ENCODE measurements at places on chromosomes 16 and 17.

DNA sequence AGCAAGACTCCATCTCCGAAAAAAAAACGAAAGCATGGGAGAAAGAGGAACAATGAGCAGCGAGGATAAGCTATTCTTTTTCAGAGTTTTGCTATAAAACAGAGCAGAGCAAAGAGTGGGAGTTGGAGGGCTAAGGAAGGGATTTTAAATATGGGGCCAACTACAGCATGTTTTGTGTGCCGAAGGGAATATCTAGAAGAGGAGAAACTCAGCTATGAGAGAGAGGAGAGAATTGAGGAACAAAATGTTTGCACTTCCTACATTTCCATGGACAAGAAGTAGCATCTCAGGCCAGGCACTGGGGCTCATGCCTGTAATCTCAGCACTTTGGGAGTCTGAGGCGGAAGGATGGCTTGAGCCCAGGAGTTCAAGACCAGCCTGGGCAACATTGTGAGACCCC is 13.1 kb upstream of the GRB2 start:
- no peak for DNase-seq

DNA sequence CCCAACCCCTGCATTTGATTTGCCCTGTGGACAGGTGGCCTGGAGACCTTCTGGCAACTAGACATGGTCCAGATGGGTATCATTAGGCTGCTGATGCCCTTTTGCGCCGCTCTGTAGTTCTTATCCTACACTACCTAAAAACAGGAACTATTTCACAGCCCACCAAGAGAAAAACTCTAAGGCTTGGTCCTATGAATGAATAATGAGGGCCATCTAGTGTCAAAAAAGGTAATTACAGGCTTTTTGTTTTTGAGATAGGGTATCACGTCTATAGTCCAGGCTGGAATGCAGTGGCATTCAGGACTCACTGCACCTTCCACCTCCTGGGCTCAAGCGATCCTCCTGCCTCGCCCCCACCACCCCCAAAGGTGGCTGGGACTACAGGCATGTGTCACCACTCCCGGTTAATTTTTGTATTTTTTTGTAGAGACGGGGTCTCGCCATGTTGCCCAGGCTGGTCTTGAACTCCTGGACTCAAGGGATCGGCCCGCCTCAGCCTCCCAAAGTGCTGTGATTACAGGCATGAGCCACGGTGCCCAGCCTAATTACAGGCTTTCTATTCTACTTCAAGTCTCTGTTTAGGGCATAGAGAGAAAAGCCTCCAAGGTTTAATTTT is 20.9 kb downstream of the COIL start:
- no peak for DNase-seq

GRCh38 chr17:39462631-39463375 is 1.5 kb downstream of the CDK12 start:
- DNase-seq: no peak

DNA sequence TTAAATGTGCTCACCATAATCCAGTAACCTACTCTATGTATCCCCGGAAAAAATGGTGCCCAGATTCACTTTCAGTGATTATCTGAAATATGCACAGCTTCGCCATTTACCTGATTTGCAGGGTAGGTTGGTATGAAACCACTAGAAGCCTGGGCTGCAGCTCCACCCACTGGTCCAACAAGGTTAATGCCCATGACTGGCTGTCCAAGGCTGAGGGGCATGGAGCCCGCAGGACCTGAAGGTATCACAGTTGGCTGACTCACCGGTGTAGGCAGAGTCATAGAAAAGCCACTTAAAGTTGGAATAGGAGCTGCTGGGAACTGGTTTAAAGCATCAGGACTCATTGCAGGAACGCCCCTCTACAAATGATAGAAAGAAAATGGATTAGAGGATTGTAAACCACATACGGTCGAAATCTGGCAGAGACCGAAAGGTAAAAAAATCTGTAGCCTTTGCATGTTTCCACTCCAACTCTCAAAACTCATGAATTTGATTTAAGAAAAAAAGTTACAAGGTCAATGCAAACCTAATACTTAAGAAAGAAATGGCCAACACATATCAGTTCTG is 38.6 kb downstream of the SYNRG start:
- DNase-seq: no peak

GRCh38 chr16:5509794-5510193 is 412.2 kb upstream of the EEF2KMT start:
- DNase-seq: no peak

- no peak for DNase-seq
Observed at GRCh38 chr17:2150806-2151205, 95.9 kb downstream of the HIC1 start.

GRCh38 chr17:8918807-8919465 is 46.6 kb downstream of the PIK3R5 start:
- no peak for DNase-seq

DNA sequence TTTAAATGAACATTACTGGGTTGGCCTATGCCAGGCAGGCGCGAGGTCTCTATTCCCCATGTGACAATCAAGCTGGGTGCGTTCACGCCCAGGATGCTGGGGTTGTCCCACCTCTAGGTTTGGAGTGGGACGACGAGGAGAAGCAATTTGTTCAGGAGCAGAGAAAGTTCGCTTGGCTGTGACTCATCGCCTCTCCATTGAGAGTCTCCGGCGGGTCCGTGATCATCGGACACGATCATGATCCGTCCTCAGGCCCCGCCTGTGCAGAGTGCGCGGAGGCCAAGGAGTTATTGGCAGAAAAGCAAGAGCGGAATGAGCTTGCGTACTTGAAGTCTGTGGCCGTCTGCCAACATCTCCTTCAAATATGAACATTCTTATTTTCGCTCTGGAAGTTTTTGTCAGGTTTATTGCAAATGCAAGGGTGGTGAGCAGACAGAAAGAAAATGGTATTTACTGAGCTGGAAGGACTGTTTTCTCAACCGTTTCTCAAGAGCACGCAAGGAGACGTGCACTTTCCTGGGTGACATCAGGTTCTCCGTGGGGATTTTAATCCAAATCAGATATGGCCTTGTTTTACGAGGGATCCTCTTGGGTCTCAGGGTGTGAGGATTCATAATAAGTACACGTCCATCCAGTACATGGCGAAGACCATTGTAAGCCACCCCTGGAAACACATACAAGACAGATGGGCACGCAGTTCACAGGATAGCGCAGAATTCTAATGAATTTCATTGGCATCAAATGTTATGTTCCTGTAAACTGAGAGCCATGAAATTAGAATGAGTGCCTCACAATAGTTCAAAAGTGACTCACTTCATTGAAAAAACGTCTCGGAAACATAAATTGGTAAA is 70.1 kb upstream of the CREBBP start:
- DNase-seq: no peak

GRCh38 chr16:71358464-71358998 is at the start of gene CALB2:
TSS of gene CALB2 (plus strand) at chr16:71358723. CDS start at chr16:71358793, 70 bp downstream.
- peak; percentile 76 for DNase-seq

Data from stimulated activated CD4-positive, alpha-beta T cell treated with anti-CD3 and anti-CD28 coated beads, Interleukin-2, amount 100 ng/mL, for 48 hours (primary cell).